ENCODE measurements at places on chromosomes 7 and 10.
A peak's percentile ranks its signal among the peaks of the same experiment; 100 is the strongest.

DNA sequence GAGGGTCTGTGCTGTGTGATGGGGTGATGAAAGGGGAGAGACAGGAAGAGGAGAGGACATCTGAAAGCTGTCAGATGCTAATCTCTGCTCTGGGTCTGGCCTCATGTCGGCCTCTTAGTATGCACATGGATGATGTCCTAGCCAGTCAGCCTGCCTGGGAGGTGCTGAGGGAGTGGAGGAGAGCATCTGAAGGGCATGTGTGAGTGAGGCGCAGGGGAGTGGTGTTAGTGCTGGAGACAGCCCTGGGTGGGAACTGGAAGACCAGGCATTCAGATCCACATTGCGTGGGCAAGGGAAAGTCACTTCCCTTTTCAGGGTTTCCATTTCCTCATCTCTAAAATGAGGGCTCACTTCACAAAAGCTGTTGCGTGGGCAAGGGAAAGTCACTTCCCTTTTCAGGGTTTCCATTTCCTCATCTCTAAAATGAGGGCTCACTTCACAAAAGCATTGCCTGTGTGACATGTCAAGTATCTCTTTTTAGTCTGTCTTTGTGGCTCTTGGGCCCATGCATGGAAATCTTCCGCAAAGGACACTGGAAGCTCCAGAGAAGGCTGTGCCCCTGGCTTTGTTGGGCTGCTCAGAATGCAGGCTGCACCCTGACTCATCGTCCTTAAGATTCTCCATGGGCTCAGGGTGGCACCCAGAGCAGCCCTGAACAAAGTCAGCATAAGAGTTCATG lies 10.0 kb downstream of the SFTPD start:
- DNase-seq: peak; percentile 98

- DNase-seq: peak; percentile 28
Measured at GRCh38 chr7:36982766-36983165, 258.5 kb upstream of the AOAH start.

DNA sequence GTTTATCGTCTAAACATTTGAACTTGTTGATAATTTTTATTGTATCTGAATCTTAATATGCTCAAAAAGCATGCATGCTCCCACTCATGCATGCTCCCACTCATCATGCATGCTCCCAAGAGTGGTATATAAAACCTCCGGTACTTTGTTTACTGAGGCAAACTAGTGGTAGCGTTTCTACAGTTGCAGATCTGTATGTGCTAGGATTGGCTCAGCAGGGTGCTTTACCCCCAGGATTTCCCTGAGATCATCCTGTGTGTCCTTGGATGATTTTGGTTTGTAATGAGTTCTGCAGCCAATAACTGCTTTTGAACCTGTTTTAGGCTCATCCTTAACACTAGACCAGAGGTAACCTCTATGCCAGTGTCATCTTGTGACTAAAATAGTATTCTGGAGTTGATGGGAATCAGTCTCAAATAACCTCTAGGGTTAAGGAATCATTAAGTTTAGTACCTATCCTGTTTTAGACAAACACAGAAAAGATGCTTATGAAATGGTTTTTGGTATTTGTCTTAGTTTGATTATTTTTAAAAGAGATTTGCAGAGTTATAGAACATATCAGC lies 40.4 kb downstream of the PHTF2 start:
- DNase-seq: no peak

GRCh38 chr10:38025283-38025682 lies 14.8 kb downstream of the ZNF33A start:
- peak; percentile 16 for DNase-seq

DNA sequence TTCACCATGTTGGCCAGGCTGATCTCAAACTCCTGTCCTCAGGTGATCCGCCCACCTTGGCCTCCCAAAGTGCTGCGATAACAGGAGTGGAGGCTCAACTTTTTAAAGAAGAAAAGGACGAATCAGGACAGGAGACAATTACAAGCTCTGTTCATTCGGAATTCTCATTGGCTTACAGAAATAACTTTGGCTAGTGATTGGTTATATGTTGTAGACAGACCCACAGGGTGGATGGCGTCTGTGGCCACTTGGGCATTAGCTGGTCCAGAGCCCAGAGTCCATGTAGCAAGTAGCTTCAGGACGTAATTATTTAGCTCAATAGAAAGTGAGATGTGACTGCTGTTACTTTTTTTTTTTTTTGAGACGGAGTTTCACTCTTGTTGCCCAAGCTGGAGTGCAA lies 160.5 kb upstream of the TNRC18 start:
- DNase-seq: no peak

- DNase-seq: peak; percentile 48
Measured at GRCh38 chr10:35564341-35564968, 40.7 kb upstream of the GJD4 start.

GRCh38 chr10:352476-353235 lies 217.4 kb downstream of the ZMYND11 start:
- no peak for DNase-seq

DNA sequence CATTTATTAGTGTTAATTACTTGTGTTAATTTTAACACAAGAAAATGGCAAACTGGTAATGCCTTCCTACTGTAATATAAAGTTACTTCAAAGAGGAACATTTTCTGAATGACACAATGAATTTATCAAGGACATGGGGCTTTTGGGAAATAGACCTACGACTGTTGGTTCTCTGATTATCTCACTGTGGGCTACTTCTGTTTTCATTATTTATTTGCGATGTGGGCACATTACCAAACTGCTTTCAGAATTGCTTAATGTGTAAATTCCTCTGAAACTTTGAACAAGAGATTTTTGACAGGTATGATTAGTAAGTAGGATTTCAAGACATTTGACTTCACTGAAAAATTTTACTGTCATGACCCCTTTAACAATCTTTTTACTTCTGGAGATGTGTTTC lies 535.6 kb downstream of the CNTNAP2 start:
- DNase-seq: peak; percentile 41

GRCh38 chr10:77441353-77442166 lies 196.0 kb downstream of the KCNMA1 start:
- no peak for DNase-seq

- DNase-seq: no peak
Measured at GRCh38 chr10:95791425-95791979, 35.5 kb downstream of the ENTPD1 start.

GRCh38 chr7:48638041-48638440 lies 286.3 kb upstream of the CDC14C start:
- no peak for DNase-seq

DNA sequence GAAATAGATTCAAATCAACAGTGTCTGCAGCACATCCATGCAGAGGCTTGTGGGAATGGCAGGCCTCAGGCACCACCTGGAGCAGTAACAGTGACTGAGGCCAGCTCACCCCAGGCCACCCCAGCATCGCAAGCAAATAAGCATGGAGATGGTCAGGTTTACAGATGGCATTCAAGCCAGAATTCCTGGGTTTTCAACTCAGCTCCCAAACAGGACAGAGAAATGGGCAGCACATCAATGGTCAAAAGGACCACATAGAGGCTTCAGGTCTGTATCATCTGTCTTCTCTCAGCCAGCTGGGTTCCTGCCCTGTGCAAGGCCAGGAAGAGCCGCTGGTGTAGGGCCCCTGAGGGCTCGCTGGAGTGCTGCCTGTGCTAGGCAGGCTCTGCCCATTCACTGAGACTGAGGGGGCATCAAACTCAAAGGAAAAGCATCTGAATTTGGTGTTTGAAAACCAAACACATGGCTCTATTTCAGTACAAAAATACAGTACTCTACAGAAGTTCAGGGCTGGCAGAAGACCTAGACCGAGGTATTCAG lies 112.5 kb downstream of the KMT2E start:
- DNase-seq: no peak

DNA sequence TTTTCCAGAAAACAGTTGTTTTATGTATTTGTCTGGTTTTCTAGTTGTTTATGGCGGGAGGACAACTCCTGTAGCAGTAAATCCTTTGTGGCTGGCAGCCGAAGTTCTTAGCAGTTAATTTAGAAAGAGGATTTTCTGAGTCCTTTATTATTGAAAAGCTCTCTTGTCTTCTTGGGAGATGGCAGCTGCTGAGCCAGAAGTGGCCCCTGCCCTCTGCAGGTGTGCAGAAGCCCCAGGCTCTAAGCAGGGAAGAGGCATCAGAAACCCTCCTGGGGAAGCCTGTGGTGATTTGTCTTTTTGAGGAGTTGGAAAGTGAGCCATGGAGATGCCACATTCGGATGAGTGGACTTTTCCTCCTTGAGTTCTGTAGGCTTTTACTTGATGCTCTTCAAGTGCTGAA lies 106.3 kb downstream of the GLRX3 start:
- DNase-seq: no peak

DNA sequence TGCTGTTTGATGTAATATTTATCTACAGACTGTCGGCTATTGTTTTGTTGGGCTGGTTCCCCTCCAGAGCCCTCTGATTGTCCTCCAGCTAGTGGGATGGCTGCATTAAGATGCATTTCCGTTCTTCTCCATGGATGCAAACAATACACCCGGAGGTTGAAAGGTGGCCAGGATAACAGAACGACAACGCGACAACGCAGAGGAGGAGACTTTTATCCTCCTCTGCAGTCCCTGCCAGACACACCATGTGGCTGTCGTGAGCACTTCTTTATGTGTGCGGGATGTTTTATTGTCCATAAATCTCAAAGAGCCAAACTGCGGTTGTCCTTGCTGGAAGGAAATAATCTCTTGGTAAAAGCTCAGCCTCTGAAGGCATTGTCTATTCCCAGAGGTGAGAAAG lies 39.1 kb upstream of the TCERG1L start:
- no peak for DNase-seq

DNA sequence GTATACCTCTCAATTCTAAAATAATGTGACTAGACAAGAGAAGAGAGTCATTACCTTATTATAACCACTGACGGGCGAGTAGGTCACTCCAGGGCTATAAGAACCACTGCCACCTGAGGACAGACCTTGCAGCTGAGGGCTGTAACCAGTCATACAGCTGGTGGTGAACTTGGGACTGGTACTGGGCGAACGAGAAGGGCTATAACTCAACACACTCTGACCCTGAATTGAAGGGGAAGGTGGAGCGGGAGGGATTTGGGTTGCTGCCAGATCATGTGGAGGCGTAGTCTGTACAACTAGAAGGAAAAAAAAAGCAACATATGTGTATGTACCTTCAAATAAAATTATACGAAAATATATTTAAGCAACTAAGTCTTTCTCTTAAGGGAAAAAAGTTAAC lies 3.4 kb downstream of the TMEM209 start:
- DNase-seq: no peak

DNA sequence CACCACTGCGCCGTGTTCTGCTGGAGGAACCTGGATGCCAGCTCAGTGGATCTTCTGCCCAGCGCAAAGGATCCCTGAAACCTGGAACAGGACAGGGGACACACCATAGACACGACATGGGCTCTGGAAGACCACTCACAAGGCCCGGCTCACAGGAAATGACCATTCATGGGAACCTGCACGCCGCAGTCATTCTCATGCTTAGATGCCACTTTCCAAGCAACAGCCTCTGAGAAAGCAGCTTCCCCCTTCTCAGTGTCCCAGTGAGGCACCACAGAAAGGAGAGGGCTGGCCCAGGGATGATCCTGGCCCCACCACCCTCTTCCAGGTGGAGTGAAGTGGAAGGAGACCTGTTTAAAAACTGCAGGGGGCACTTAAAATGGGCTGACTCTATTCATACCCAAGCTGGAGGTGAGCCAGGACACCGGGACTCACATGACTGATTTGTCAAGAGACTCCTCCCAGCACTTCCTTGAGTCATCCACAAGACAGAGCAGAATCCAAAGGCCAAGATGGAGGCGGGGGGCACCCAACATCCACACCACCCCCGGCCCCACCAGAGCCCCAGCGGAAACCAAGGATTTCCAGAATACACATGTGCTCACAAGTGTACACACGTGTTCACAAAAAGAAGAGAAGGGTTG lies 11.2 kb downstream of the CTBP2 start:
- DNase-seq: peak; percentile 47

- peak; percentile 23 for DNase-seq
Measured at GRCh38 chr10:104601166-104601565, 39.9 kb upstream of the SORCS3 start.

DNA sequence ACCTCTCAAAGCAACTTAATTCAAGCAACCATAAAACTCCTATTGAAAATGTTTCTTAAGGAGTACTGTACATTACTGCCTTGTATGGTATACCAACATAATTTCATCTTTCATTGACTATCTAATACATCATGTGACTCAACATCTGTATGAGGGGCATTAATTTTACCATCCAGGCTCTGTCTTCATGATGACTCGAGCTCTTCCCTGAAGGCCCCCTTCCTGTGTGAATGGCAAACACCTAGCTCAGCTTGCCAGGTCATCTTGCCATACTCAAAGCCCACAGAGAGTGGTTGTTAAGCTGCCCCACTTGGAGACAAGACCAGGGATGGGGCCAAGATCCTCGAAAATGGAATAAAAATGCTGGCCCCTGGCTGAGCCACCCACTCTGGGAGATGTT lies 82.4 kb downstream of the SGMS1 start:
- no peak for DNase-seq

- no peak for DNase-seq
Measured at GRCh38 chr7:150739033-150739432, 1.8 kb downstream of the GIMAP5 start.

DNA sequence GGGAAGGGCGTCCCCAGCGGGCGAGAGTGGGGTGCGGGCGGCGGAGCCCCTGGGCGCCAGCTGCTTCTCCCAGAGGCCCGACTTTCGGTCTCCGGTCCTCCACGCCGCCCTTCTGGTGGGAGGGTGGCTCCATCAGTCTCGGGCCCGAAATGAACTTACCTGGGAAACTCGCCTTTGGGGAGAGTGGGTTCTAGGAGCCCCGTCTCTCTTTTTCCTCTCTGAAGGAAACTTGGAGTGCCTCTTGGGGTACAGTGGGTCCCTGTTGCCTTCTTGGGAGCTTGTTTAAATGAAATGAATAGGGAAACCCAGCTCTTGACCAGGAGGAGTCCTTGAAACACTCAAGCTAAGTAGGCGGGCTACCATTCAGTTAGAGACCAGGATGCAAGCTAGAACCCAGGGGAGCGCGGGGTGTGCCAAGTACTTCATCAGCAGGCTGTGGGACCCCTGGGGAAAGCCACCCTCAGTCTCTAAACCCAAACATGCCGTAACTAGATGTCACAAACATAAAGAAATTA lies 1.3 kb downstream of the SLC26A4 start:
- no peak for DNase-seq

- no peak for DNase-seq
Measured at GRCh38 chr7:134419875-134420274, 39.0 kb downstream of the AKR1B1 start.

- DNase-seq: no peak
Measured at GRCh38 chr10:103476046-103476768, 2.8 kb downstream of the CALHM3 start.

Measured in inflammatory macrophage treated with lipopolysaccharide for 1 hour (primary cell).